ENCODE measurements at places on chromosomes 16 and 17. TPM values are rescaled to one million over a fixed set of nuclear protein-coding genes. Genes with fewer than 3 reads are reported as not detected.
A peak's percentile ranks its signal among the peaks of the same experiment; 100 is the strongest.

GOT2 gene
- total RNA-seq, result 22.9 TPM

FAM20A gene
- total RNA-seq, result 25.6 TPM

GRCh38 chr16:67155295-67156142 is 4.2 kb downstream of the TRADD start:
- DNase-seq, result no peak

GRCh38 chr17:2435181-2435741 is 34.4 kb upstream of the MNT start:
- no peak for DNase-seq

GRCh38 chr16:19285431-19285830 is at the start of gene CLEC19A:
Gene CLEC19A (plus strand): TSS chr16:19285731. CDS start chr16:19285852, 121 bp downstream.
- no peak for DNase-seq

DNA sequence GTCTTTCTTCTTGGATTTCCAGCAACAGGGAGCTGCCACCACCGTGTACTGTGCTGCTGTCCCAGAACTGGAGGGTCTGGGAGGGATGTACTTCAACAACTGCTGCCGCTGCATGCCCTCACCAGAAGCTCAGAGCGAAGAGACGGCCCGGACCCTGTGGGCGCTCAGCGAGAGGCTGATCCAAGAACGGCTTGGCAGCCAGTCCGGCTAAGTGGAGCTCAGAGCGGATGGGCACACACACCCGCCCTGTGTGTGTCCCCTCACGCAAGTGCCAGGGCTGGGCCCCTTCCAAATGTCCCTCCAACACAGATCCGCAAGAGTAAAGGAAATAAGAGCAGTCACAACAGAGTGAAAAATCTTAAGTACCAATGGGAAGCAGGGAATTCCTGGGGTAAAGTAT is 389.0 kb downstream of the MAF start:
- DNase-seq, result no peak

DNA sequence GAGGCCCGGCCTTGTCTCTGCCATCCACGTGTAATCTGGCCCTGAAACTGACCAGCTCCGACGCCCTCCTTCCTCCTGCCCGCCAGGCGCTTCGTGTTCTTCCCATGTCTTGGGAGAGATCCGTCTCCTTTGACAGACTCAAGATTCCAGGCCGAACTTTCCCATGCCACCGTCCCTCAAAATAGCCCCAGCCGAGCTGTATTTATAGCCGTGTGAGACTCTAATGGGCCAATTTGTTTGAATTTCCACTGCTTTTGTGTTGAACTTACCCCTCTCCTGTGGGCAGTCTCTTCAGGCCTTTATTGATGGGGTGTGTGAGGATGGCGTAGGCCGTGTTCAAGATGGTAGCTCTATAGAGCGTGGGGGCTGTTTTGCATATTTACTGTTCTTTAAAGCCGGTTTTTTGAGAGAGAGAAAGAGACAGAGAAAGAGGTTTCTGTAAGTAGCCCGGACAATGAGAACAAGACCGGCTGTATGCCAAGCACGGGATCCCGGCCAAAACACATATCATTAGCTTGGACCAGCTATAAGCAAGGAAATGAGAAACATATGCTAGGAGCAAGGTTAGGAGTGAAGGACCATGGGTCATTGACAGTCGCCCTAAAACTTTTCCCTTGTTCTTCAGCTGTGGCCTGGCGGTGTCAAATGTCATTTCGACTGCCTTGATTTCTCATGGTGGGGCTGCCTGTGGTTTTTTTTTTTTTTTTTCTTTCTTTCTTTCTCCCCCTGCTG is 124.5 kb upstream of the ZFHX3 start:
- DNase-seq, result no peak

- DNase-seq, result no peak
Observed at GRCh38 chr16:10782628-10783027, 36.0 kb downstream of the TVP23A start.

- no peak for DNase-seq
Observed at GRCh38 chr17:31815212-31815730, 43.8 kb downstream of the COPRS start.

DNA sequence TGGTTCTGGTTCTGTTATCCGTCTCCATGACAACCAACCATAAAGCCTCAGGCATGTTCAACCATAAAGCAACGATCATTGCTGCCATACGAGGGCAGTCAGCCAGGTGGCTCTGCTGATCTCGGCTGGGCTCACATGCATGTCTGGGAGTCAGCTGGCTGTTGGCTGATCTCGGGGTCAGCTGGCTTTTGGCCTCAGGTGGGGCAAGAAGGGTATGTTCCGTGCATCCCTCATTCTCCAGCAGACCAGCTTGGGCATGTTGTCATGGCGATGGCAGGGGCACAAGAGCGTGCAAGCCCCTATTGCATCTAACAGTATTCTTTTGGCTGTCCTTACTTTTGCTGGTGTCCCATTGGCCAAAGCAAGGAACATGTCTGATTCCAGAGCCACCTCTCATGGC is 86.2 kb downstream of the ABCC6 start:
- DNase-seq, result no peak

DNA sequence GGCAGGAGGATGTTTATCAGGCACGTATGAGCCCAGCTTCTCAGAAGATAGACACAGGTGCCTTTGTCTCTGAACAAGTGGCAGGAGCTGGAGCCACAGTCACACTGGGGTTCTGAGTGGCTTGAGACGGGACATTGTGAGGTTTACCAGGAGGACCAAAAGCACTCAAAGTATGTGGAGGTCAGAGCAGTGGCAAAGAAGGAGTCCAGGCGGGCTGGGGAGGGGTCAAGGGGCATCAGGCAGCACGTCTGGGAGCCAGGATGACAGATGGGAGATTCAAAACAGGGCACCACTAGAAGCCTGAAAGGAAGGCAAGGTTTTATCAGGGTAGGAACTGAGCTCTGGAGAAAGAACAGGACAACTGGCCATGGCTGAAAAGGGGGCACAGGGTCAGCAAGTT is 67.2 kb upstream of the MARCHF10 start:
- DNase-seq, result no peak

DNA sequence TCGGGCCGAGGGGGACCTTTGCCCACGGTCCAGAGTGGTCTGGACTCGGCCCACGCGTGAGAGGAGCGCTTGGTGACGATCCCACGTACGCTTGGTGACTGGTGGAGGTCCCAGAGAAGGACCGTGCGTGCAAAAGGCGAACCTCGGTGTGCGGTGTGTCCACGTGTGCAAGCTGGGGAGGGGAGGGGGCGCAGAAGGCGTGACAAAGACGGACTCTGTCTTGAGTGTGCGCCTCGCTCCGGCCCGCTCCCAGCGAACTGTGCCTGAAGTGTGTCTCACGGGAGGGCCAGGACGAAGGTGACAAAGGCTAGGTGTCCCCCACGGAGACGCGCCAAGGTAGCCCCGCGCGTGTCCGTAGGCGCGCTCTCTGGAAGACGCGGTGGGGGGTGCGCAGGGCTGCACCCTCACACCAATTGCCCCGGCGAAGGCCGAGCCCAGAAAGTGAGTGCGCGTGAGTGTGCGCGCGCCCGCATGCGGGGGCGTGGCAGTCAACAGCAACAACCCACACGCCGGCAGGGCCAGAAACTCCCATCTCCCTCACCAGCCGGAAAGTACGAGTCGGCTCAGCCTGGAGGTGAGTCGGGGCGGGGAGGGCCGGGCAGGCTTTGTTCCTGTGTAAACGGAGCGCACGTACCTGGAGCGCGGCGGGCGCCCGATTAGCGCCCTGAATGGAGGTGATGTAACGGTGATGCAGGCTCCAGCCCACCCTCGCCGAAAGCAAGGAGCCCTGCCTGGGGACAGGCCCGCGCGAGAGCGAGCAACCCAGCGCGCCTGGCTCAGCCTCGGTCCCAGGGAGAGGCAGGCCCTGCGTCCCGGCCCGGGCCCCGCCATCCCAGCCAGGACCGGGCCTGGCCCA is at the start of gene GPRC5C:
TSS of gene GPRC5C (plus strand) at position 521 of the 856 bp plus-strand sequence. CDS start 7,689 bp downstream, outside the sequence.
- DNase-seq, result no peak

DNA sequence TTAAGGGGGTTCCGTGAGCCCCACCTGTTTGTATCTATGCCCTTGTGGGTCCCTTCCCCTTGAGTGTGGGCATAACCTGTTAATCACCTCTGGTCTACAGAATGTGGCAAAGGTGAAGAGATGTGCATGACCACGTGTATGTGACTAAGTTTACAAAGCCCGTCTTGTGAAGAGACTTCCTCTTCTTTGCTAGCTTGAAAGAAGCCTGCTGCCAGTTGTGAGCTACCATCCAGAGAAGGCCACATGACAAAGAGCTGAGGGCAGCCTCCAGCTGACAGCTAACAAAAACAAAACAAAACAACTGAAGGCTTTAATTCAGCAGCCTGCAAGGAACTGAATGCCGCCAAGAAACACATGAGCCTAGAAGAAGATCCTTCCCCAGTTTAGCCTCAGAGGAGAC is 112.0 kb downstream of the AXIN2 start:
- peak; percentile 35 for DNase-seq

DNA sequence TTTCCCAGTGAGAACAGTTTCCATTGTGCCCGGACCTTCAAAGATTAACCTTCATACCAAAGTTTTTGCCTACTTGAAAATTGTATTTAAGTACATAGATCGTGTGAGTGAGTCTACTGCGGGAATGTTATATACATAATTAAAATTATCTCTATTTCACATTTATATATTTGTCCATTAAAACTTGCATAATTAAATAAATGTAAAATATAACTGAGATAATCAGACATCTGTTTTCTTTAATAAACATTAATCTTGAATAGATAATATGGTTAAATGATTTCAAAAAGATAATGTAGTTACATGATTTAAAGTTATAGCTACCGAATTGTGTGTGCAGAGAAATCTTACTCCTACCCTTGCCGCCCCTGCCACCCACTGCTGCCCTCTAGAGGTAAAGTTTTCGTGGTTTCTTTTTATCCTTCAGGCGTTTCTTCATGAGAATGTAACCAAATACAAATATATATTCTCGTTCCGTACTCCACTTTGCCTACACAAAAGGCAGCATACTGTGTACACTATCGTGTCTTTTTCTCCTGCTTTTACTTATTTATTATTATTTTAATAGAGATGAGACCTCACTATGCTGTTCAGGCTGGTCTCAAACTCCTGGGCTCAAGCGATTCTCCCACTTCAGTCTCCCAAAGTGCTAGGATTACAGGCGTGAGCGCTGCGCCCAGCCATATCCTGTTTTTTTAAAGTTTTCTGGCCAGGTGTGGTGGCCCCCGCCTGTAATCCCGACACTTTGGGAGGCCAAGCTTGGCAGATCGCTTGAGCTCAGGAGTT is 35.6 kb downstream of the RPA1 start:
- no peak for DNase-seq

DNA sequence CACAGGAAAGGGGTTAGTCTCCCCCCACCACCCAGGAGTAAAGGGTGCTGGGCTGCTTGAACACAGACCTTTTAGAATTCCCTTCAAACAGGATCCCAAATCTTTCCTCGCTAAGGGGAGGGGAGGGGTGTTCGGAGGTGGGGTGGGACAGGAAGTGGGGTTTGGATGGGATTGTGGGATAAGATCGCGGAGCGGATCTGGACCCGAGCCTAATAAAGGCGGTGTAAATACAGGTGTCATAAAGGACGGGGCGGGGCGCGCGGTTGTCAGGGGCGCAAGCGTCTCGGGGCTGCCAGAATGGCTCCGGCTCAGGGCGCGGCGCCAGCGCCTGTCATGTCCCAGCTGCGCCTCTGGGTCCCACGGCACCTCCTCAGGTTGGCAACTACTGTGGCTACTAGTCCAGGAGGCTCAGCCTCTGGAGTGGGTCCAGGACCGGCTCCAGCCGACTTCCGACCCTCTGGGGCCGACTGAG is 59.8 kb upstream of the FBXO47 start:
- peak; percentile 92 for DNase-seq

- DNase-seq, result no peak
Observed at GRCh38 chr17:62870030-62870541, 62.0 kb upstream of the MARCHF10 start.

DNA sequence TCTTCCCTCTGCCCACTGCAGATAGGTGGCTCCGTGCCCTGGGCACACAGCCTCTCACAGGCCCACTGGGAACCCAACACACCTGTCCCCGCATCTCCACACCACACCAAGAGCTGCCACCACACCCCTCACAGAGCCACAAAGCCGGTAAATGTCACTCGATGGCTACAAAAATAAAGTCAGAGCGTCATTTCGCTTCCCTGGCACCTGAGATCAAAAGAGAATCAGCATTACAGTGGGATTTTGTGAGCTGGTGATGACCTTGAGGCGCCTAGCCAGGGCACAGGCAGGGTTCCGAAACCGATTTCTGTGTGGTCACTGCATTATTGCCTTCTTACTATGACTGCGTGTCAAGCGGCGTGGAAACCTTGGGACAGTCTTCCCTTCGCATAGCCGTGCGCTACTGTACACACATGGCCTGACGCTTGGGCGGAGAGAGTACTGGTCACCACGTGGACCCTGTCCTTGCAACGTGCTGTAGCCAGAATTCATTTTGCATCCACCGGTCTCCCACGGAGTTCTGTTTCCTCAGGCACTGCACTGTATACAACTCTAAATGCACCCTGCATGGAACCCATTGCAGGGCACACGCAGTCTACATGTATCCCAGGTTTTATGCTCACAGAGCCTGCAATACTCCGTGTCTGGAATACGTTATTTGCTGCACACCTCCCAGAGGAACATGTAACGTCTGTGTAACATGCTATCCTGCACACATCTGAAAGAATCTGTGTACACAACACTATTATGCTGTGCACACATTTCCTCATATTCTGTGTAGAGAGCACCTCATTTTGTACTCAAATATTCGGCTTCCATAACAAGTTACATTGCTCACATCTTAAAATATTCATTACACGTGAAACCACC is 5.8 kb upstream of the FOXF1 start:
- no peak for DNase-seq

DNA sequence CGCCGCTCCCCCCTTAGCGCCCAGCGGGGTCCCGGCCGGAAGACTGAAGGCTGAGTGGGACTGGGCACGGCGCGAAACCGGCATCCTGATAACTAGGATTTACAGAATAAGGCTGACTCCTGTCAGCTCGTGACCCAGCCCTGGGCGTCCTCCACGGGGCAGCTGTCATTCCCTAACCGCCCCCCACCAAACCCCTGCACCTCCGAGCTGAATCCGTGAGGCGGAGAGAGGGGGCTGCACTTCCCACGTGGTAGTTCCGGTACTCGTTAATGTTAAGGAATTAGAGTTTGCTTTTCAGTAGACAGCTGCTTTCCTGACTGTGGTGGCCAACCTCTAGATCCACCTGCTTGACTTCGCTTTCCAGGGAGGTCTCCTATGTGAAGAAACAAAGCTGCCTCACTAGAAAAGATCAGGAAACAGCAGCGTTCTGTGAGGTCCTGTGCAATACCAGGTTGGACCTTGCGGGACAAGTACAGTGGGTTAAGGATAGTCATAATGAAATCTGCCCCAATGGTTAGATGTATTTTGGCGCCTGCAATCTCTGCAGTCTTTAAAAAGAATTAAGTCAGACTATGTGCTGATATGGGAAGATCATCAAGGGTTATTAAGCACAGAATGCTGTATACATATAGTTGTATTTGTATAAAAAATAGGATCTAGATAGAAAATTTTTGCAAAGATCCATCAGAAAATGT is 1.1 kb upstream of the WBP2 start:
- no peak for DNase-seq
